ENCODE measurements at places on chromosomes 3 and 15.

- no peak for DNase-seq
Observed at GRCh38 chr3:194007592-194008337, 128.2 kb upstream of the HES1 start.

GRCh38 chr3:30475809-30476178, 130.6 kb upstream of the TGFBR2 start:
- DNase-seq, result no peak

GRCh38 chr3:174700736-174701135, 158.4 kb upstream of the NAALADL2 start:
- DNase-seq, result no peak

DNA sequence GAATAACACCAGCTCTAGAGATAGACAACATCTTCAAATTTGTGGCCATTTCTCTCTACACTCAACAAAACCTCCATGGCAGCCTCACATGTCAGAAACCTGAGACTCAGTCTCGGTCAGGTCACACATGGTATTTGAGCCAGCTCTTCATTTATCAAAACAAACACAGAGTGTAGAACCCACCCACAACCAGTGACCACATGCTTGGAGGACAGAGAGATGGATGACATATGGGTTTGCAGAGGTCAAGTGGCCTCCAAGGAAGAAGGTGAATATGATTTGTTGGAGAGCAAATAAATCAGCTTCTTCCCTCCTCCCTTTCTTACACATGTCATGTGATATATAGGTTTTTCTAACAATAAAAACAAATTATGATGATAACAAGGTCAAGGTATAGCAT, 278.1 kb upstream of the LRTM1 start:
- DNase-seq, result no peak

DNA sequence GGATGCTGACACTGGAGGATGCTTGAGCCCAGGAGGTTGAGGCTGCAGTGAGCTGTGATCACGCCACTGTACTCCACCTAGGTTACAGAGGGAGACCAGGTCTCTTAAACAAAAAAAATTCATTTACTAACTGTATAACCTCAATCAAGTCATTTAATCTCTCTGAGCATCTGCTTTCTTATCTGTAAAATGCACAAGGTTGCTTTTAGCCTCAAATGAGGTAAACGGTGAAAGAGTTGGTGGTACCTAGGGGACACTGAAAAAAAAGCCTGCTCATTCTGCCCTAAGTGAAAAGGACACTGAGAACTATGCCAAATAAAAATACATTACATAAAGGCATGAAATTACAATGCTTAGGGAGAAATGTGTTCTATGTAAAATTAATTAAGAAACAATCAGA, 3.4 kb downstream of the PP2D1 start:
- no peak for DNase-seq

- DNase-seq, result no peak
Observed at GRCh38 chr3:115402651-115403050, 220.7 kb upstream of the GAP43 start.

DNA sequence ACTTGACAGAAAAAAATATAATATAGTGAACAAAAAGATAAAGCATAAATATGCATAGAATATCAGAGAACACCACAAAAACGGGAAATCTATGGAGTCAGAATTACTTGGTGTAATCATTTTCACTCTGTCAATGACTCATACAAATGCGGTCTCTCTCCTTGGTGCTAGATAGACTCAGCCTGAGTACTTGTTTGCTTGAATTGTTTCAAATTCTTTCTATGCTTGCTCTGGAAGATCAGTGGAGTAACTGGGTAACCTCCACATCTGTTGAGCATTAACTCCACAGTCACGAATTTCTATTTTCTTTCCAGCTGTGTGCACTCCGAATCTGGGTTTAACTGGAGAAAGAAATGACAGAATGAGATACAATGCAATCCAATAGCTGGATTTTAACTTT, 760.4 kb downstream of the ZPLD1 start:
- DNase-seq, result no peak

DNA sequence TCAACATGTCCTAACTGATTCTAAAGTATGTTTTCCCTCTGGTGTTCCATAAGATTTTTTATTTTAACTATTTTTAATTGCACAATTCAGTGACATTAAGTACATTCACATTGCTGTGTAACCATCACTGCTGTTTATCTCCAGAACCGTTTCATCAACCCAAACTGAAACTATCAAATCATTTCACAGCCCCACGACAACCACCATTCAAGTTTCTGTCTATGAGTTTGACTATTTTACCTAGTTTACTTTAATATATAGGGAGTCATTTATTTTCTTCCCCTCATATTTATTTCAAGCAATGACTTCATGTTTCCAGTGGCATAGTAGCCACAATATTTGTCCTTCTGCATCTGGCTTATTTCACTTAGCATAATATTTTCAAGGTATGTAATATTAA, 8.4 kb downstream of the RTP1 start:
- DNase-seq, result no peak

GRCh38 chr3:185152410-185153170, at the start of gene C3orf70:
TSS of gene C3orf70 (minus strand) at chr3:185153060. CDS start at chr3:185152823, 237 bp downstream.
- DNase-seq, result peak; percentile 13

DNA sequence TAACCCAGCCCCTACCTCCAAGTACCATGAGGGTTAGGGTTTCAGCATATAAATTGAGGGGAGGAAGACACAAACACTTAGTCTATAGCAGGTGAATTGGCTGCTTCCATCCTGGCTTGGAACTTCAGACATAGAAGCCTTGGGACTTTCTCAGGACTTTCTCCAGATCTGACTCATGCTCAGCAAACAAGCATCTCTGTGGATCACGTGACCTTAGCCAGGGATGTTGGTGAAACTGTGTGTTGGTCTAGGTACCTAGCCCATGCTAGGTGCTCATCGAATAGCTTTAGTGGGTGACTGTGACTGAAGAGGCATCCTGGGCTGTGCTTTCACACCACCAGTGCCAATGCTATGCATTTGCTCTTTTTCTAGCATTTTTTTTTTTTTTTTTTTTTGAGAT, 58.9 kb downstream of the CD47 start:
- DNase-seq, result no peak

DNA sequence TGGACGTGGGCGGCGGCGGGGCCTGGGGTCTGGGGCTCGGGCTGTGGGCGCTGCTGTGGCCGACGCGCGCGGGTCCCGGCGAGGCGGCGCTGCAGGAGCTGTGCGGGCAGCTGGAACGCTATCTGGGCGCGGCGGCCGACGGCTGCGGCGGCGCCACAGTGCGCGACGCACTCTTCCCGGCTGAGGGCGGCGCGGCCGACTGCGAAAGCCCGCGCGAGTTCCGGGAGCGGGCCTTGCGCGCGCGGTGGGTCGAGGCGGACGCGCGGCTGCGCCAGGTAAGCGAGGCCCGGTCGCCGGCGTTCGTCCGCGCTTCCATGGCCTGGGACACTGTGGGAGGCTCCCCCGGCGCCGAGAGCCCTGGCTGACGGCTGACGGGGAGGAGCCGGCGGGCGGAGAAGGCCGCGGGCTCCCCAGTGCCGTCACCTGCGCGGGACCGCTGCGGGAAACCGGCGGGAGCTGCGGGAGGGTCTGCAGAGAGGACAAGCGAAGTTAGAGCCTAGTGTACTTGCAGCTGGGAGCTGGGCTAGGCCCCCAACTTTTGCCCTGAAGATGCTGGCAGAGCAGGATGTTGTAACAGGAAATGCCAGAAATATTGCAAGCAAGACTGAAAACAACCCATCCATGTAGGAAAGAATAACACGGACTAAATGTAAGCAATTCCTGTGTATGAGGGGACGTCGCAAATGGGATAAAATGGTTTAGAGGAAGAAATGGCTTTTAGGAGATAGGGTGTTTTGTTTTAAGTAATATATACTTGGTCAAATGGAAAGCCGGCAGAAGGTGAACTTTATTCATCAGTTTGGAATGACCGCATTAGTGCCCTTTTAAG, 847 bp downstream of the WHAMM start:
- DNase-seq, result no peak

DNA sequence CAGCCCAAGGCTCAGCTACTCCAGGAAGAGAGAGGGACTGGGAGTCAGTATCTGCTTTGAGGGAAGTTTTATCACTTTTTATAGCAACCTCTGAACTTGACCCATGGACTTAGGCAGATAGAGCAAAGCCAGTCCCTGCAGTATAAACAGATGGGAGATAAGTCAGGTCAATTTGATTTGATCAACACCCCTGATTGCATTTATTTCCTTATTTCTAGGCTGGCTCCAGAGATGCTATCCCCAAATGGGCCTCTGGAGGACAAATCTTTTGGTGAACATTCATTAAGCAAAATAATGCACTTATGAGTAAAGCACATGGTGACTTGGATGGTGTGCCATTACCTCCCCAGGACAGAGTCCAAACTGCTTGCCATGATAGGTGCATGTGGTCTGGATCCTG, 8.9 kb upstream of the IDH3A start:
- no peak for DNase-seq

DNA sequence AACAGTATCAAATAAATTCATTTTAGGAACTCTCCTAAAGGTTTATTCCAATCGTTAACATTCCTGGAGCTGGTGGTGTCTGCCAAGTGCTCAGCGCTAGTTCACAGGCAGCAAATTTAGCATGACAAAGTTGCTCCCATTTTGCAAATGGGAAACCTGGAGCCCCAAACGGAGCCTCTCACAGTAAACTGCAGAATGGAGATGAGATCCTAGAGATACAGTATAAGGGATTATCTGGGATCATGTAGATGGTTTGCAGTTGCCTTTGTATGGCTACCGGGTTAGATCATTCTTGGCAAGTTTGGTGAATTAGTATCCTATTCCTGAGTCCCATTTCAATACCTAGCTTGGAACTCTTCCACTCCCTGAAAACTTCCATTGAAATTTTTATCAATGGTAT, 173.7 kb downstream of the CDIN1 start:
- DNase-seq, result no peak

- no peak for DNase-seq
Observed at GRCh38 chr3:145906755-145907154, 254.2 kb downstream of the PLOD2 start.

DNA sequence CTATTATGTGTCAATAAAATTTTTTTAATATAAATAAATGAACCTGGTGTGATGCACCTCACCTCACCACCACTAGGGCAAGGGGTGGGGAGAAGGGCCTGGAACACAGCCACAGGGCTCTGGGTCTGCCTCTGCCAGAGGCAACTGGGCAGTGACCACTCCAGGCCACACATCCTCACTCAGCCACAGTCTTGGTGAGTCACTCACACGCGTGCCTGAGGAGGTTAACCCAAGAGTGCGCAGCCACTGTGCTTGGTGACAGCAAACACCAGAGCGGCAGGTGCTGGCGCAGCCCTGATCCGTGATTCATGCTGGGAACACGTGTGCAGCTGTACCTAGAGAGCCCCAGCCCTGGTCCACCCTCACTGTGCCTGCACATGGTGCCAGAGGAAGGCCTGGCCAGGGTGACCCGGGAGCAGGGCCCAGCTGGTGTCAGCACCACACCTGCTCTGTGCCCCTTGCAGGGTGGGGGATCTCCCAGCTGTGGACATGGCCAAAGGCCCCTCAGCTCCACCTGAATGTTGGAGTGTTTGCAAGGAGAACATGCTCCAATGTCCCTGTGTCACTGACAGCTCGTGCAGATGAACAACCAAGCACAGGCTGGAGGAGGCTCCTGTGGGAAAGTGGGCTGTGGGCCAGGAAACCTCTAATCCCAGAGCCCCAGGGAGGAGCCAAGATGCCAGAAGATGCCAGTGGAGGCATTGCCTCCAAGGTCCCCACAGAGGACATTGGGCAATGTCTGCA, 2.1 kb downstream of the SLC41A3 start:
- no peak for DNase-seq

DNA sequence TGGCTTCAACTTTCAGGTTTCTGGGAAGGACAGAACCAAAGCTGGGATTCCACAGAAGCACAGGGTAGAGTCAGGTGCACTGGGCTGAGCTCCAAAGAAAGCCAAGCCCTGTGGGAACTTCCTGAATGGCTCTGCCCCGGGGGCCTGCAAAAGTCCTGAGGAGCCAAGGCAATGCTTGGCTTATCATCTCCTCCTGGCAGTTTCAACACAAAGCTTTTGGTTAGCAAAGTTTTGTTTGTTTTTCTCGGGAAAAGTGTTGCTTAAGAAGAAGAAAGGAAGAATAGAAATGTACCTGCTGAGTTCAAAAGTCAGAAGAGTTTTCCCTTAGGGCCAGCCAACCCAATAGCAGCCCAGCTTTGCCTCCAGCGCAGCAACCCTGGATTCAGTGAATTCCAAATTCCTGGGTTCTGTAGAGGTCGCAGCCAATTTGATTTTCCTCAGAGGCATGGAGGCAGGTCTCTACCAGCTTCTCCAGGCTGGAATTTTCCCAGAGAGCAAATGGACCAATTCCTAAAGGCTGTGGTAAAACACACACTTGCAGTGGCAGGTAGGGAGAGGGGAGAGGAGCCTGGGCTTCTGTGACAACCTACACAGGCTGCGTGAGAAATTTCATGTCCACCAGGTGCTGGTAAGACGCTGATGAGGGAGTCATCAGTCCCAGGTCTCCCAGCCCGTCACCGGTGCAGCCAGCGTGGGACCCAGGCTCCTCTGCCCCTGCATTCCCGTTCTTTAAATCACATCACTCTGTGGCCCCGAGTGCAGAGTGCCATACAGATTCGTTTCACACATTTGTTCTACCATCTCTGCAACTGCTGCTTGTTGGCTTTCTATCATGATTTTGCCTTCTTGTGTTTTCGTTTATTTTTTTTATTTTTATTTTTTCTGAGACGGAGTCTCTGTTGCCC, 54.3 kb upstream of the SNRPA1 start:
- DNase-seq, result no peak

- peak; percentile 41 for DNase-seq
Observed at GRCh38 chr15:78438619-78439285, 736 bp downstream of the IREB2 start.

- DNase-seq, result no peak
Observed at GRCh38 chr3:126026277-126026751, 57.3 kb downstream of the ROPN1B start.

GRCh38 chr3:188421836-188422540, 268.0 kb downstream of the LPP start:
- DNase-seq, result no peak

DNA sequence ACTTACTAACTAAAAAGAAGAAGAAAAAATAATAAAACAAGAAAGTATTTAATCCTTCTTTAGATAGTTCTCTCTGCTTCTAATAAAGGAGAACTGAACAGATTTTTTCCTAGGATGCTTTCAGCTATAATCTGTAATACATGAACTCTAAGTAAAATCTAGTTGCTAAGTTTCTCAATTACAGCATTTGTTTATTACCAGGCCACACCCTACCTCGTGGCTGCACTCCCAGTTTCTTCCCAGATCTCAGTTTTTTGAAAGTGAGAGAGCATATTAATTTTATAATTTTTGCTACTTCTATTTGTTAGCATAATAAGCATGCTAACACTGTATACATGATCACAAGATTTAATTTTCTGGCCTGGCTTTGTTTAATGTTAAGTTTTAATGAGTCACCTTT, 258.3 kb downstream of the IL5RA start:
- no peak for DNase-seq

Data from activated CD4-positive, alpha-beta T cell treated with anti-CD3 and anti-CD28 coated beads, Interleukin-2, amount 50 U/mL, for 48 hours (primary cell).